Bronchial smooth muscle cell (primary cell): ENCODE measurements at places on chromosomes 12 and 14. TPM values are rescaled to one million over a fixed set of nuclear protein-coding genes. Genes with fewer than 3 reads are reported as not detected.

The HCAR2 gene
- not detected in 2 replicates for total RNA-seq

The RNASE4 gene
- total RNA-seq: 10.2 and 31.9 TPM in 2 replicates

The OR6C2 gene
- total RNA-seq: not detected in 2 replicates

The GPR137C gene
- 0.43 and 0.79 TPM in 2 replicates for total RNA-seq

The BDKRB1 gene
- total RNA-seq: 13.1 and 13.4 TPM in 2 replicates

The PLD4 gene
- under 0.01 and 0.09 TPM in 2 replicates for total RNA-seq

The ACSM4 gene
- total RNA-seq: not detected in 2 replicates
